ENCODE measurements at places on chromosomes 2 and 18.

DNA sequence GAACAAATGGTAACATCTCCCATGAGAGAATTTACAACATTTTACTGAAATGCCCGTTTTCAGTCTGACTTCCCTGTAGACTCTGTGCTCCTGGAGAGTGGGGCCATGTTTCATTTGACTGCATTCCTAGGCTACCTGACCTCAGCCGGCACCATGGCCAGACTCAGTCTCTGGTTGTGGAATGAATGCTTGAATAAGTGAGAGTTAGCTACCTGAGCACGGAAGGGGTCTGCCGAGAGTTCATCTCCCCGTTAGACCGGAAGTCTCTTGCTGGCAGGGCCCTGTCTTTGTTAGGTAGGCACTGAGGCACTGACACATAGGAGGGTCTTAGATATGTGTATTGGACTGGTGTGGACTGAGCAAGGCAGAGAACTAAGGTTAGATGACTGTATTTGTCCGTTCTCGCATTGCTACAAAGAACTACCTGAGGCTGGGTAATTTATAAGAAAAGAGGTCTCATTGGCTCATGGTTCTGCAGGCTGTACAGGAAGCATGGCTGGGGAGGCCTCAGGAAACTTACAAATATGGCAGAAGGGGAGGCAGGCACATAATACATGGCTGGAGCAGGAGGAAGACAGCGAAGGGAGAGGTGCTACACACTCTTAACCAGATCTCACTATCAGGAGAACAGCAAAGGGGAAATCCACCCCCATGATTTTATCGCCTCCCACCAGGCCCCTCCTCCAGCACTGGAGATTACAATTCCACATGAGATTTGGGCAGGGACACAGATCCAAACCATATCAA lies 271.2 kb downstream of the GLI2 start:
- no peak for DNase-seq

- no peak for DNase-seq
Measured at GRCh38 chr2:142139384-142139783, 8.6 kb upstream of the LRP1B start.

DNA sequence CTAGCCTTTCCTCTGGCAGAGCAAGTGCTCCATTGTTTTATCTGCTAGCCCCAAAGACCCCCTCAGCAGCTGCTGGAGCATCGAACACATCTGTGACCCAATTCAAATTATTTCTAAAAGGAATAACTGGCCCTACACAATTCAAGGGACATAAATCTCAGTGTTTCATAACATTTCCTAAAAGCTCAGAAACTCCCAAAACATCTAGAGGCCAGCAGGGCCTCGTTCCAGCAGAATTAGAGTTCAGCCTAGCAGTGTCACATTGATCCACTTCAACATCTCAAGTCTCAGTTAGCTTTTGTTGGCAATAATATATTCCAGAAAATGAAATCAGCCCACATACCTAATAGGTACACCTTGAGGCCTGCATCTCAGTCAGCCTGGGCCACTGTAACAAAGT lies 179.1 kb downstream of the ETAA1 start:
- no peak for DNase-seq

GRCh38 chr2:10446631-10447030 lies 1.5 kb downstream of the ODC1 start:
- no peak for DNase-seq

- DNase-seq, result no peak
Measured at GRCh38 chr2:143150287-143150686, 21.1 kb downstream of the ARHGAP15 start.

DNA sequence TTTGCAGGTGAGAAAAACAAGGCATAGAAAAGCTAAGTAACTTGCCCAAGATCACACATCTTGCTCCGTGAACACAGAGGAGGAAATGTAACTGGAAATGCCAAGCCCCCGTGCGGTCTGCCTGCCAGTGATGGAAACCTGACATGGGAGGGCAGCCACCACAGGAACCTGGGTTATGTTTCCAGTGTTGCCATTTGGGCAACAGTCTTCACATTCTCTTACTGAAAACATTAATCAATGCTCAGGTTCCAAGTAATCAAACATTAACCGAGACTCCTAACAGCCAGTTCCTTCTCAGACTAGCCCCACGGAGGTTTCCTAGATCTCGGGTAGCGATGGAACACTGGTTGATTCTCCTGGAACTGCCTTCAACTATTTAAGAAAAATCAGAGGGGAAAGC lies 2.5 kb downstream of the TGFA start:
- DNase-seq, result no peak
